ENCODE measurements at places on chromosomes 7 and 10.

DNA sequence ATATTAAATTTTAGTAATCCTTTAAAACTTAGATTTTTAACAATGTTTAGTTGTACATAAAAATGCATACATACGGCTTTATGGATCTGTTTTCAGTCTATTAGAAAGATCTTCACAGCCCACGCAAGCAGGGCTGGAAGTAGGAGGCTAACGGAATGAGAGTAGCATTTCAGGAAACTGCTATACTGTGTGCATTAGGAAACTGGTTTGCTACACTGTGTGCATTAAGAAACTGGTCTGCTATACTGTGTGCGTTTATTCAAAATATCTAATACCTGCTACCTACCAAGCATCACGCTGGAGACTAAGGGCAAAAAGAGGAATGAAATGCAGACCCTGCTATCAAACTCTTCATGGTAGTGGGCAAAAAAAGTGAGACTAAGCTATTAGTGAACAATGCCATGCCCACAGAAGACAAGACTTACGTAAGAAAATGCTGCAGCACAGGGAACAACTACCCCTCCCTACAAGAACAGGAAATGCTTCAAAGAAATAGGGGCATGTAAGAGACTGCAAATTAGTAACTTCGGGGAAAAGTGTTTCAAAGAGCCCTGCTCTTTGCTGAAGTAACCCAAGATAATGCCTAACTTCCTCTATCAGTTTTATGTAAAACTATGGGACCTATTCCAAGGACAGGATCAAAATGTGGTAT, 11.3 kb downstream of the RAB11FIP2 start:
- no peak for DNase-seq

GRCh38 chr7:131607291-131608115, 51.1 kb upstream of the PODXL start:
- DNase-seq = no peak

DNA sequence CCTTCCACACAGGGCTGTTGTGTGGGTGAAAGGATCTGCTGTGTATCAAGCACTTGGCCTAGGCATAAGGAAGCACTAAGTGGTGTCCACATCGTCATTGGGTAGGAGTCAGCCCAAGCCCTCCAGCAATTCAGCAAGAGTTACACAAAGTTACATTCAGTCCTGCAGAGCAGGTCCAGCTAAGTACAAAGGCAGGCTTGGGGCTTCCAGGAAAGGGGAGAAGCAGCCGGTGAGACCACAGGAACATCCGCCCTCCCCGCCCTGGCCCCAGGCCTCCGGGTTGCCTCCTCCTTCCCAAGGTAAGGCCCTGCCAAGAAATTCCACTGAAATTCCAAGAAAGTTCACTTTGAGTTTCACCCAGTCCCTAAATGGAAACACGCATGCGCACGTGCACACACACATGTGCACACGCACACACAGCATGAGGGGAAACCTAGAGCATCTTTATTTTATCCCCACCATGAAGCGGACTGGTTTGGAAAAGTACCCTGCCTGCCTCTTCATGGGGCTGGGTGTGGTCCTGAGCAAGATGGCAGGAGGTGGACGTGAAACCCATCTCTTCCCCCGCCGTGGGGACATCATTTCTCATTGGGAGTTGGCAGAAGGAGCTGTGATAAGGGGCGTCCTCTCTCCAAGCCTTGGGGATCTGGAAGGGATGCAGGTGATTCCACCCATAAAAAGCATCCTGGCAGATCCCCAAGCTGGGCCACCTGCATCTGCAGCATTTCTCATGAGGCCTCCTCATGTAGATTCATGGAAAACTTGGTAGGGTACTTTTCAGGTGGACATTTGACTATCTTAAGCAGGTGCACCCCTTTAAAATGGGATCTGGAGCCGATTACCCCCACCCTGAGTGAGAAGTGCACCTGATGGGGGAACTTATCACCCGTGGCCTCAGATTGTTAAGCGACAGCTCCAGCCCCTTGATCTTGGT, 69.1 kb upstream of the NANOS1 start:
- no peak for DNase-seq

DNA sequence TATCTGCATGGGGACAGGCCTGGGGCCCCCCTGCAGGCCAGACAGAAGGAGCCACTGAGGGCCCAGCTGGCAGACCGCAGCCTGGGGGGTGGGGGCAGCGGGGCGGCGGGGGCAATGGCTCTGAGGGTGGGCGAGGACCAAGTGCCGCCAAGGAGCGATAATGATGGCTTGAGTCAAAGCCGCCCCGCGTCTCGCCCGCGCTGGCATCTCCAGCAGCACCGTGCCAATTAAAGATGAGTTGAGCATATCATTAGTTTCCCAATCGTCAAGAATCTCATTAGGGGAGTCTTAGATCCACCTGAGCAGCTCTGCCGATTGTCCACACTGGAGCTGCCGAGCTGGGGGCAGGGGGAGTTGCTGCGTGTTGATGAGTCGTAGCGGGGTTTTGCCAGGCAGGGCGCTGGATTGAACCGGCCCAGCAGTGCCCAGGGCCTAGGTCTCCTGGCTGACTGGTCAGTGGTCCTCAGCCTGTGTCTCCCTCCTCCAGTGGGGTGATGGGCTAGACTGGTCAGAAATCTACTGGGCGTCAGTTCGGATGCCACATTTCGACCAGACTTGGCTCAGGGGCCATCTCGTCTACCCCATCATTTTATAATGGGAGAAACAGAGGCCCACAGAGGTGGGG, 41.0 kb upstream of the PSMG3 start:
- DNase-seq = no peak

- DNase-seq = no peak
These were observed 441 bp downstream of the BMI1 start for GRCh38 chr10:22321156-22321923.

Measured in stimulated activated CD4-positive, alpha-beta T cell treated with anti-CD3 and anti-CD28 coated beads, Interleukin-15, amount 100 ng/mL, for 1 hour (primary cell).